ENCODE measurements at places on chromosomes 1 and 21.

- DNase-seq: no peak
These were observed 394.8 kb downstream of the PRDM2 start for GRCh38 chr1:14094611-14095400.

DNA sequence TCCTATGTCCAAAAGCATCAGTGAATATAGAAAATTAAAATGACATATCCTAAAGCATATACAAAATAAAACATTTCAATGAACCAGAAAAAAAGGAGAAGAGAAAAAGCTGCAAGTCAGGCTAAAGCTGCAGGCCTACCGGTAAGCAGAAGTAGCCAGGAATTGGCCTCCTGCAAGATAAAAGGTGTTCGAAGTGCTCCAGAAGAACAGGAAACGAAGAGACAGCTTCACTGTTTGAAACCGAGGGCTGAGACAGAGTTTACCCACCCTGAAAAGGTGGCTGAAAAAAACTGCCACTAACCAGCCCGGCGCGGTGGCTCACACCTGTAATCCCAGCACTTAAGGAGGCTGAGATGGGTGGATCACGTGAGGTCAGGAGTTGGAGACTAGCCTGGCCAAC is 37.4 kb downstream of the NSL1 start:
- no peak for DNase-seq

DNA sequence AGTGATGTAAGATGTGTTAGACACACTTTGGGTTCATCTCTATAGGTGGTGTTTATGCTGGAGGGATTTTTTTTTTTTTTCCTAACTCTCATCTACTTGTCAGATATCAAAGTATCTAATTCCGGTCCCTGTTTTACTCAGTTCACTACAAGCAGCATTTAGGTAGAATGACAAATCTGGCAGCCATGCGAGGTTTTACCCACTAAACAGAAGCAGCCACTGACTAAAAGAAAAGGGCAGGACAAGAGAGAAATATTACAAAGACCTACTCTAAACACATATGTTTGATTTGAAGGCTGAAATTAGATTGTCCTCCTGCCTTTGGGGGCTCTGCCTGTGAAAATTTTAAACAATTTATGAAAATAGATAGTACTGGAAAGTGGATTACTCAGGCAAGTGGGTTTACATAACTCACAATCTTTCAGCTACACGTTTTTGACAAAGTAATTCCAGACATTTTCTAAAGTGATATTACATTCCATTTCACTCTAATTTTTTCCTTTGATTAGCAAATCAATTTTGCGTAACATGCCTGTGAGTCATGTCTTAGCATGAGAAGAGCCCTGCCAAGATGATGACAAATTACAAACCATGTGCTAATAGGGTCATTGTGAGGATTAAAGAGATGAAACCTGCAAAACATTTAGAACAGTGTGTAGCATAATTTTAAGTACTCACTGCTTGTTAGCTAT is 172.6 kb downstream of the PLA2G4A start:
- DNase-seq: no peak

GRCh38 chr1:154736841-154737240 is 128.9 kb upstream of the ADAR start:
- peak; percentile 40 for DNase-seq

GRCh38 chr1:116824631-116825206 is 70.5 kb downstream of the CD2 start:
- DNase-seq: no peak

DNA sequence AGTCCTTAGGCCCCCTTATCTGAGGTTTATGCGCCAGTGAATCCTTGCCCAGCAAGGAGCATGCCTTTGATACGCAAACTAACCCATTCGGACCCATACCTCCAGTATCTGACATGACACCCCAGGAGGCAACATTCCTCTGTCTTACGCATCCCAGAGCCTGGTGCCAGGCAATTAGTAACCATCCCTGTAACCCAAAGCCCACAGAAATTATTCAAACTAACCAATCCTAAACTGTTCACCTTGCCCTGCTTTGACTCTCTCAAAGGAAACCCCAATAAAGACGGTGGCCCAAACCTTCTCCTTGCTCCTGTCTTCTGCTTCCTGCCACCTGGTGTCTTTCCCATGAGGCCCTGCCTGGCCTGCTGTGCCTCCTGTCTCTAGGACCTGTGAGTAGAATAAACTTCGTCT is 36.4 kb downstream of the ZNF496 start:
- no peak for DNase-seq

DNA sequence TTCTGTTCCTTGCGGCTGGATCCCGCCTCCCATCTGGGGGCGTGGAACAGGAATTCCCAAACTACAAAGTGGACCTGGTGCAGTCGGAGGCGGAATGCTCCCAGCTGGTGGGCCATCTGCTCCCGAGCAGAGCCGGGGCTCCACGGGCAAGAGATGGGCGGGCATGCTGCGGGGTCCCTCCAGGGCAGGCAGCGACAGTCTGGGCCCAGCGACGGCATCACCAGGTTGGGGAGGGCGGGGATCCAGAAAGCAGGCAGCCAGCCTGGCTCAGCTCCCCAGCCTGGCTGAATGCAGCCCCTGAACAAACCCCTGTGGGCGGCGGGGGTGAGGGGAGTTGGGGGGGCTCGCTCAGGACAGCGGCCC is 3.6 kb downstream of the MEGF6 start:
- no peak for DNase-seq

- DNase-seq: no peak
These were observed 19.9 kb downstream of the INSRR start for GRCh38 chr1:156838972-156839371.

DNA sequence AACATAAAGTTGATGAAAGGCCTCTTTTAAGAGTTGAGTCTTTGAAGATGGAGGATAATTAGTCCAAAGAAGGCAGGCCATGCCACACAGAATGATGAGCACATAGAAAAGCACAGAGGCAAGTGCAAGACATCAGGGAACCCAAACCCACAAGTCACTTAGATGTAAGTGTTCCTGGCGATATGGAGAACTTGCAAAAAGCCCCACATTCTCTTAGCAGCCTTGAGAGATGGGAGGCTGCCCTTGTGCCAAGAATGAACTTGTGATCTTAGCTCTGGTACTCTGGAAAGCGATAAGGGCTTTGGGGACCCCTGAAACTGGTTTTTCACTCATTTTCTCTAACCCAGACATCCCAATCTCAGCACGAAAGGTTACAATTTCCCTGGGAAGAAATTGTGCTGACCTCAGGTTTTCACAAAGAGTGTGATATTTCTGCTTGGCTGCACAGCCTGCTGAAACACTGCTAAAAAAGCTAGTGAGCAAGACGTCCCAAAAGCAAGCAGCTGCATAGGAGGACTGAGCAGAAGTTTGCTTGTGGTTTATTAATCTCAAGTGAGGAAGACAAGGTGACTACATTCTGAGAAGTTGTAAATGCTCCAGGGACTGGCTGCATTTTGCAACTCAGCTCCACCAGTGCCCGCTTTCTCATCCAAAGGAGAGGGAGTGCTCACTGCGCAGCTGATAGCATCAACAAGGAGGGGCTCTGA is 496.9 kb upstream of the CAMK1G start:
- no peak for DNase-seq

- DNase-seq: no peak
These were observed 11.1 kb upstream of the GJA5 start for GRCh38 chr1:147771226-147772125.

DNA sequence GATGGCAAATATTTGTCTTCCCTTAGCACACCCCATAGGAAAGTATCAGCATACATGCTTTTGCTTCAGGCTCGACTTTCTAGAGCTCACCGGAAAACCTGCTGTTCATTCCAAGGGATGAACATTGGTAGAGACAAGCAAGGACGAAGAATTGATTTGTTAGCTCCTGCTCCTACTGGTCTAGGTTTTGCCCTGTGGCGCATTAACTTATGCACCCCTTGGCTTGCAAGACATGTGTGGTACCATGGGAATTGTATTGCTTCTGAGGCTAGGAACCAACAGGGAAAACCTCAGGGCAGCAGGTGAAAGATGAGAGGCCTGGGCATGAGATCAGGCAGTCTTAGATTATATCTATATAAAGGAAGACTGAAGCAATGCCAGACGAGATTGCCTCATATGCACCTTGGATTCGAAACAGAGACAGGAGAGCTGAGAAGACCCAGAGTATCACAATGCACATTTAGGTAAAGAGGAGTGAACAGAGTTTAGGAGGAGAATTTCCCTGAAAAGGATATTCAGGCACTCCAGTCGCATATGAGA is 771.2 kb upstream of the B3GALT2 start:
- DNase-seq: no peak

GRCh38 chr1:169115891-169116585 is 9.5 kb downstream of the ATP1B1 start:
- no peak for DNase-seq

GRCh38 chr1:98490099-98490498 is 171.4 kb upstream of the SNX7 start:
- no peak for DNase-seq

DNA sequence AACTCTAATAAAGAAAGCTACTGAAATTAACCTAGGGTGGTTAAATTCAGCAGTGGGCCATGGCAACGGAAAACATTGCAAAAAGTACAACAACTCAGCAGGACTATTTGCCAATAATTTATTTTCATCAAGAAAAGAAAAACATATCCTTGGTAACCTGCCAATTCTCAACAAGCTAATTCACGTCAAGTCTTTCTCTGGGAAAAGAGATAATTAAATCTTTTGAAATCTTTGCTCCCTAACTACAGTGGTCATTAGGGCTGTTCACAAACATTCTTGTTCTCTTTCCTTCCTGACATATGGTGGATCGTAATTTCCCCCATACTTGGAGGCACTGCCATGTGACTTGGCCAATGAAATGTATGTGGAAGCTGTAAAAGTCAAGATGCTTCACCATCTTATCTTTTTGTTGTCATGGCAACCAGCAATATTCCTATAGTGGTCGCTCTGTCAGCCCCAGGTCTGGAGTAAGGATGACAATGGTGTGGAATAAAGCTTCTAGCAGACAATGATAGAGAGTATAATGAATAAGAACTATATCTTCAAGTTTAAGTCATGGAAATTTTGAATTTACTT is 29.6 kb upstream of the ZNF326 start:
- DNase-seq: no peak

DNA sequence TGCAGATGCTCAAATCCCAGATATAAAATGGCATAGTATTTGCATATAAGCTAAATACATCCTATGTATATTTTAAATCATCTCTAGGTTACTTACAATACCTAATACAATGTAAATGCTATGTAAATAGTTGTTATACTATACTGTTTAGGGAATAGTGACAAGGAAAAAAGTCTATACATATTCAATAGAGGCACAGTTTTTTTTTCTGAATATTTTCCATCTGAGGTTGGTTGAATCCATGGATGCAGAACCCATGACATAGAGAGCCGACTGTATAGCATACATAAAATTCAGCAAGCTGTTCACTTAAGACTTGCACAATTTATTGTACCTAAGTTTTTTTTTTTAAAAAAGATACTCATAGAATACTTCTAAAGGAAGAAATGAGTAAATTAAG is 6.5 kb downstream of the TAF13 start:
- DNase-seq: no peak

- no peak for DNase-seq
These were observed 19.9 kb downstream of the SLC45A3 start for GRCh38 chr1:205660361-205660760.

DNA sequence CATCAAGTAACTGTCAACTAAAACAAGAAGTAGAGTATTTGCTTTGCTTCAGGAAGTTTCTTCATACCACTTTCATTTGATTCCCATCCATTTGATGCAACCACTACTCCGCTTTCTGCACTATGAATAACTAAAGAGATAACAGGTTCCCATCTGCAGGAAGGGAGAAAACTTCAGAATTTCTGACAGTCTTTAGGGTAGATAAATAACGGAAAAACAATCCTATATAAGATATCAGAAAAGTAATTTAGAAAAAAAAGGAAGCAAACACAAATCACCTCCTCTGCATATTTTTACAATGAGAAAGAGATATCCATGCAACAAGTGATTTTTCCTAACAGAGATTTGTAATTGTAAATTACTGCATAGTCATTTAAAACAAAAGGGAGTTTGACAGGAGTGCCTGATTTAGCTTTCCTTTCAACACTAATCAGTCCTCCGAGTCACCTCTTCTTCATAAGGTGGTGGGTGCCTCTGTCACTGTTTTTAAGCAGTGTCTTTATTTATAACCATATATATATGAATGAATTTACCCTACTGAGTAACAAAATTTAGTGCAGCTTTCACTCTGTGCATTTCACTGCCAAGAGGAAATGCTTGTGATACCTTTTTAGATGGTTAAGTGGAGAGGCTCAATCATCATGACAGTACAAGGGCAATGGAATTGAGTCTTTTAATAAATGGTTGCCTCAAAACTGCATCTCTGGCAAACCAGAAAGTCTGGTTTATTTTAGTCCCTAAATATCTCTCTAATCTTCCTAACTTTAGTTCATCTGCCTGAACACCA is 1920.4 kb downstream of the MRPL39 start:
- DNase-seq: no peak

DNA sequence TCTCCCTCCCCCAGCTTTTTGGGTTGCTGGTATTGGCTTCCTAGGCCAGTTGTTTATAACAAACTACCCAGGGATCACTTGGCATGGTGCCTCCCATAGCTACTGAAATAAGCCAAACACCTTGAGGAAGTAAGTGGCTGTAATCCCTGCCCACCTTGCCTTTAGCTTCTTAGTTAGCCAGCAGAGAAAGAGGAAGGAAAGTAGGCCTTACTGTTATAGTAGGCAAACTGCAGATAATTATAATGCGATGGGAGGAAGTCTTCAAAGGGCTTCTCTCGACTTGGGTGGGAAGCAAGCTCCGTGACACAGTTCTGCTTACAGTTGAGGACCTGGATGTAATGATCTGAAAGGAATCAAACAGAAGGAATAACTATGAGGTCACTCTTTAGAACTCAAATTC is 8.2 kb downstream of the P3H1 start:
- DNase-seq: no peak

DNA sequence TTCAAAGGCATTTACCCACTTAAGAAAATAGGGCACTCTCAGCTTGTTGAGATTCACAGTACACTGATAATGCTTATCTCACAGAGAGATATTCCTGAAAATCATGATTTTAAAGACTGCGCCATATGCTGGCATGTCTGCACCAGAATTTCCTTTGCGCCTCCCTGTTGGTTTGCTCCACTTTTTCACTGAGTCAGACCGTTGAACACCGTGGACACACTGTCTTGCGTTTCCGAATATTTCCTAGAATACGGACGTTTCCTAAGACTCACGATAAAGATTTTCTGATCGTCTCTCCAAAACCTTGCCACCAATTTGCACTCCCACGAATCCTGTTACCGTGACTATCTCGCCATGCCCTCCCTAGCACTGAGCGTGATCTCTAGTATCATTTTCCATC is 497 bp upstream of the C1orf115 start:
- DNase-seq: no peak

- DNase-seq: no peak
These were observed 35.0 kb downstream of the TMCC2 start for GRCh38 chr1:205262731-205263171.

- DNase-seq: no peak
These were observed at the start of gene APOBEC4 for GRCh38 chr1:183652547-183653461. APOBEC4 (minus strand) TSS chr1:183653316; CDS start chr1:183648781, 4,535 bp downstream.

- DNase-seq: no peak
These were observed 139.4 kb downstream of the EDEM3 start for GRCh38 chr1:184615301-184615700.

All from activated T-cell treated with anti-CD3 and anti-CD28 coated beads for 48 hours (primary cell).